ENCODE measurements at places on chromosomes 11 and 22.

- no peak for DNase-seq
These were observed 59.8 kb downstream of the WNT7B start for GRCh38 chr22:45917146-45917545.

GRCh38 chr11:85718991-85719807, 33.2 kb upstream of the CCDC89 start:
- DNase-seq = no peak

DNA sequence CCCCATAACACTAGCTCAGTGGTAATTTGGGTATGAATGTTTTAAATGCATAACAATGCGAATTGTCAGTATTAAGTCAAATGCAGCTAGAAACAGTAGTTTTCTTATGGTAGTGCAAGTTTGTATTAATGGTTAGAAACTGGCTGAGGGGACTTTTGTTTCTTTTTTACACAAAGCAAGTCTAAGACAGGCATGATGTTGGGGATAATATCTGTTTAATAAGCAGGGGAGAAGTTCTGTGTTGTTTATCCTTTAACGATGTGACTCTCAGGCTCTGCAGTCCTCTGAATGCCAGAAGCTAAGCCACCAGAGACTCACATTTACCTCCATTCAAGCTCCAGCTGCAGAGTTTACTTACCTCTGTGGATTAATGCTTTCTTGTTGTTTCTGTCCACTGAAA, 67.8 kb downstream of the SYT9 start:
- no peak for DNase-seq

- DNase-seq = no peak
These were observed 305.7 kb downstream of the BLID start for GRCh38 chr11:121810291-121810690.

GRCh38 chr11:30091737-30092136, 74.9 kb upstream of the KCNA4 start:
- no peak for DNase-seq

GRCh38 chr11:62393061-62393611, 25.7 kb upstream of the SCGB1A1 start:
- DNase-seq = no peak

GRCh38 chr11:13358596-13359270, 81.1 kb downstream of the BMAL1 start:
- DNase-seq = no peak

- DNase-seq = no peak
These were observed 29.3 kb downstream of the SHANK2 start for GRCh38 chr11:71223081-71223405.

- no peak for DNase-seq
These were observed 9.8 kb upstream of the USP2 start for GRCh38 chr11:119391275-119391674.

GRCh38 chr11:69320756-69321741, 27.1 kb downstream of the MYEOV start:
- no peak for DNase-seq

DNA sequence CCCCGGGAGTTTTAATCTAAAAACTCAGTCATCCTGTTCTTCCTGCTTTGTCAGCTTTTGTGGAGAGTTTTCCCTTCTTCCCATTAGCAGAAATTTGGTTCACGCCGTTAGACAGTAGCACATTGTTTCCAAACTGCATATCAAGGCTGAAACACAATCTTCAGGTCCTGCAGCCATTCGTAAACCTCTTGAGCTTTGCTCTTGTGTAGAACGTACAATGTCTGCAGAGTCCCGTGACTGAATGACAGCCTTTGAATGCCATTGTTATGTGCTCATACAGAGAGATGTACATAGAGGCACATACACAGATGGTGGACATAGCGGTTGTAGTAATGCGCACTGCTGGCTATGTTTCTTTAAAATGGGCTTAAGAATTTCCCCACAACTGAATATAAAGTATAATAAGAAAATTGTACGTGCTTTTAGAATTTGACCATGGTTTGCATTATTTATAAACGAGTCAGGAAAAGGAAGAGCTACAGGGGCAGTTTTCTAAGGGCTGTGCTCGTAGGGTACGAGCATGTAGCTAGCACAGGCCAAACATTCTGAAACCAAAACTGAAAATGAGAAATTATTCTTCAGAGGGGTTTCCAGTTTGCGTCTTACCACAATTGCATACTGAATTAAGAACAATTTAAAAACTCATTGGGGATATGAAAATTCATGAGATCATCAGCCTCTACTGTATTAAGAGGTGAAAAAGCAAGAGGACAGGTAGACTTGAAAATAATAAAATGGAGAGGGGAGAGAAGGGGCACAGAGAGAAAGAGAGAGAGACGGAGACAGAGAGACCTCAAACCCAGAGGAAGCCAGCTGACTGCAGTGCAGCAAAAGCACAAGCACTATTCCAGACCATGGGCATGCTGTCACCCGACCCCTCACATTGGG, 310.1 kb downstream of the CADM1 start:
- no peak for DNase-seq

GRCh38 chr11:69217276-69218105, 61.8 kb downstream of the SMIM38 start:
- no peak for DNase-seq

DNA sequence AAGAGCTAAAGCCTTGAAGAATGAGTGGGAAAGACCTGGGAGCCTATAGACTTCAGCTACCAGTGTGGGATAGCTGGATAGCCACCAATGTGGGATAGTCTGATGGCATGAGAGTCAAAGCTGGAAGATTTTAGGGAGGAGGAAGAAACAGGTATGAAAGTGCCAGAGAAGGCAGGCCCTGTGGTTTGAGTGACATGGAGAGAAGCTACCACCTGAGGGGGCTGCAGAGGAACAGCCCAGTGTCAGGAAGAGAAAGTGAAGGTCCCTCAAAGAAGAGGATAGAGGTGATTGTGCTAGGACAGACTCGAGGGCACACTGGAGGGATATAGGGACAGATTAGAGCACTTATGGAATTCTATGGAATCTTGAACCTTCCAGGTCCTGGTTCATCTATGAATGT, 23.1 kb upstream of the PAX6 start:
- no peak for DNase-seq

DNA sequence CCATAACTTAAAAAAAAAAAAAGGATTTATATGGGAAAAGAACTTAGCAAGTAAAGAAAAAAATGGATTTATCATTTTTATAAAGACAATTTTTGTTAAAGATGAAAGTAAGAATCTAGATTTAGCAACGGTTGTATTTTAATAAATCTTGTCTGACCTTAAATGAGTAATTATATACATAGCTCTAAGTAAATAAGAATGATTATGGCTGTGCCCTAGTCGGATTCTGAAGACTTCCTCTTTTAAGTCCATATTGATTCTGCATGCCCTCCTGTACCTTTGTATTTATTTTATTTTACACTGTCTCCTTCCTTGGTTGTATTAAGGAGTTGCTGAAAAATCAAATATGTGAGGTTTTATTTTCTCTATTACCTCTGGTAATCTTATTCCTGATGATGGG, 7.1 kb downstream of the RBX1 start:
- DNase-seq = no peak

DNA sequence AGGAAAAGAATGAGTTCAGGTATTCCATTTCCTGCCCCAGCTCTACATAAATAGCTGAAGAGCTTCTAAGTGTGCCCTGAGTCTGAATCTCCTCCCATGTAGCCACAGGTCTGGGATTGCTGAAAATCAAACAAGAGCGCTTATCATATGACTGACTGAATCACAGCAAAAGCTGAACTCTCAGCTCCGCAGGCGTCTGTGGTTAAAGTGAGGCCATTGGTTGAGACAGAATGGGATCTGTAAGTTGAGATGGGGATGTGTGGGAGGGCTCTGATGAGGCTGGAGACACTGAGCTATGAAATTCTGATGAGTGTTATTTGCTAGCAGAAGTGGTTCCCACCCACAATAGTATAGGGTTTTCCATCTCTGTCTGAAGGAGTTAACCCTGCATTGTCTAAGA, 637.0 kb downstream of the OPCML start:
- no peak for DNase-seq

DNA sequence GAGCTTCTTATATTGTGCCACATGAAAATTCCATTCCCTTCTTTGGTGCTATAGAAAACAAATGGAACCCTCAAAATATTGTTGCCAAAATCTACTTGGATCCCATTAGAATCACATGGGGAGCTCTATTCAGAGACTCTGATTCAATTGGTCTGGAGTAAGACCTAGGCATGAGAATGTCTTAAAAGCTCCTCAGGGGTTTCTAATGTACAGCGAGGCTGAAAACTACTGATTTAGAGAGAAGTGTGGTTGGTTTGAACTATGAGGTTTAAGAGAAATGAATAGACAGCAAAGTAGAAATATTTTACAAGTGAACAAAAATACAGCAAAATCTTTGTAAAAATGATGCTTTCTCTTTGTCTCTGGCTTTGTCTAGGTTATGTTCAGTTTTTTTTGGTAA, 514.7 kb downstream of the CNTN5 start:
- DNase-seq = no peak

- no peak for DNase-seq
These were observed 9.1 kb downstream of the DENND6B start for GRCh38 chr22:50317674-50318073.

DNA sequence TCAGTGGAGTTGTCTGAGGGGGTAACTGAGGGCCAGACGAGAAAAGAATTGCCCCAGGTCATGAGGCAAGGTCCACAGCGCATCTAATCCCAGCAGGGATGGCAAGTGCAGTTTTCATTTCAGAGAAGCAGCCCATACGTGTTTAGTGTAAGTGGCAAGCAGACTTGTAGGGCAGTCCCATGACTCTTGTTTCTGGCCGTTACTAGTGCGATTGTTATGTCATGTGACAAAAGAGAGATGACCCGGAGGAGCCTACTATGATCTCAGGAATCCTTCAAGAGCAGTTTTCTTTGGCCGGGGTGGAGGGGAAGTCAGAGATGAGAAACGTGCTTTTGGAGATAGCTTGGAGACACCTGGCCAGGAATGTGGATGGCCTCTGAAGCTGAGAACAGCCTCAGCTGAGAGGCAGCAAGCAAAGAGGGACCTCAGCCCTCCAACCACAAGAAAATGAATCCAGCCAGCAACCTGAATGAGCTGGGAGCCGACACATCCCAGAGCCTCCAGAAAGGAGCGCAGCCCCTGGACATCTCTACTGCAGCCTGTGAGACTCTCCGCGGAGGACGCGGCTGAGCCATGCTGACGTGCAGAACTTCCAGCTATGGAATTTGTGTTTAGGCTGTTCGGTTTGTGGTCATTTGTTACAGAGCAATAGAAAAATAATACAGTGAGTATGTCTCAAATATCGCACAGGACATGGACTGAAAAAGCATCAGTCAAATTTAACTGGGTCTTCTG, 44.1 kb upstream of the CDON start:
- DNase-seq = no peak

- DNase-seq = no peak
These were observed 534.3 kb upstream of the LARGE1 start for GRCh38 chr22:34454598-34454997.

- DNase-seq = peak; percentile 83
These were observed 16.2 kb upstream of the ME3 start for GRCh38 chr11:86688398-86689179.

DNA sequence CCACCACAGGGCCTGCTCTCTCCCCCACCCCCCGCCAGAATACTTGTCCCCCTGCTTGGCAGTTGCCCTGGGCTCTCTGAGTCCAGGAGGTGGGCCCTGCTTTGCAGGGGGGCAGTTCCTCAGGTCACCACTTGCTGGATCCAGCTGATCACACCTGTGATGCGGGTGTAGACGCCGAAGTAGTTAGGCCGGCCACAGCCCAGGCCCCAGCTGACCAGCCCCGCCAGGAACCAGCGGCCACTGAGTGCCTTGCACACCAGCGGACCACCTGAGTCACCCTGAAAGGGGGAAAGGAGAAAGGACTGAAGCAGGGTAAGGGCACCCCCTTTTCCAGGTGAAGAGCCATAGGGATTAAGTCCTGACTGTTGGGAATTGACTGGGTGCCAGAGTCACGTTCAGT, 14.4 kb downstream of the KCTD17 start:
- DNase-seq = no peak

GRCh38 chr22:30226192-30226832, 20.2 kb downstream of the LIF start:
- no peak for DNase-seq

- peak; percentile 40 for DNase-seq
These were observed 81.9 kb upstream of the CRTAM start for GRCh38 chr11:122756417-122756816.

DNA sequence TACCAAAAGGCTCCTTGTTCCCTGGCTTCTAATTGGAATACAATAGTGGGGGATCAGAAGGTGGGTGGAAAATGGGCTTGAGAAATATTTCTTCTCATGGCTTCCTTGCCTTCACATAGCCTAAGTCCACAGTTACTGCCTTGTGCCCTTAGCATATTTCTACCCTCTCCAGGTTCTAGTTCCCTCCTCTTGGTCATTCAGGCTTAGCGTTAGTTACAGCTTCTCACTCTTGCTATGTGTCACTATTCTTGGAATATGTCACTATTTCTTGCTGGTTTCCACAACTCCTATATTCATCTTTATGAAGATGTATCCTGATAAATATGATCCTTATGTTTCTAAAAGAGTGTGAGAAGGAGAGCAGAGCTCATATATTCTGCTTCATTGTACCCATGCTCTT, 2.5 kb downstream of the OR2D2 start:
- no peak for DNase-seq

GRCh38 chr11:72352859-72353551, 81.3 kb downstream of the CLPB start:
- no peak for DNase-seq

DNA sequence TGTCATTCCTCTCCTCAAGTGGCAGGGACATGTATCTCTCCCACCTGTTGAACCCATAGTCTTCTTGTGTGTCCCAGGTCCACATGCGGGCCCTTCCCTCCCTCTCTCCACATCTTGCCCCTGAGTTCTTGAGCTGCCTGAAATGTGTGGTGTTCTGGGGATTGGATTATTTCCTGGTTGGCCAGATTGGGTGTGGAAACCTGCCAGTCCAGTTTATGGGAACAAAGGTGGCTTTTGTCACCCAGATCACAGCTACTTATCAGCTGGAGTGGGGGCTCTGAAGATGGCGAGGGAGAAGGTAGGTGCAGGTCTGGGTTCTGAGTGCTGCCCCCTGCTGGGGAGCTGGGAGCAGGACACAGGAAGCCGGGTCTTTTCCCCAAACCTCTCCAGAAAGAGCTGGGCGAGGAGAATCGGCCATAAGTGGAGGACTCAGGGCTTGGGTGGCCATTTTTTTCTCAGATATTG, 14.2 kb downstream of the DTX4 start:
- no peak for DNase-seq

DNA sequence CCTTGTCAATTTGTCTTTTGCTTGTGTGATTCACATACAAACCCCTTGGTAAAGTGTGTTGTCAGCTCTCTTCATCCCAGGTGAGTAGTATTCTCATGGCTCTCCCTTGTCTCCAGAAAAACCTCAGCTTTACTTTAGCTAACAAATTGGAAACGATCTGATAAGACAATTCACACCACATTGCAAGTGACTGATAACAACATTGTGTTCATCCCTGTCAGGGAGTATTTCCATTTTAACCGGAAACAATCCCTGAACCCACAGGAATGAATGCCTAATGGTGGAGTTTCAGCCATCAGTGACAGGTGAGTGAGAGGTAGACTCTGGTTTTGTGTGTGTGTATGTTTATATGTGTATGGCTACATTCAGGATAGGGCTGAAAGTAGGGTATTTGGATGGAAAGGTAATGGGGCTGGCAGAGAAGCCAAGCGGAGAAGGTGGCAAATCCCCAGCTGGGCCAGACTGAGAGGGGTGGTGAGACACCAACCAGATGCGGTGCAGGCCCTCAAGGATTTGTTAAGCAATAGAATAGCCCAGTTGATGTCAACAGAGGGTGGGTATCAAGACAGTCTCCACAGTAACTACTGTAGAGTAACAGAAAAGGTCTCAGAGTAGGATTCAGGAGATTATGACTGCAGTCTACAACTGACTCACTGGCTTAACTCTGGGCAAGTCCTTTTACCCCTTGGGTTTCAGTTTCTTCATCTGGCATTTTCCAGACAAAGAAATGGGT, 7.6 kb downstream of the LRRC51 start:
- DNase-seq = no peak

GRCh38 chr11:77154381-77155081, 26.5 kb downstream of the MYO7A start:
- no peak for DNase-seq

All from SIG-M5 (cell line).